CD4-positive, alpha-beta T cell treated with Interleukin-4 for 4 hours (primary cell): ENCODE measurements at places on chromosomes 3 and 15.

- no peak for DNase-seq
Measured at GRCh38 chr15:96220657-96221056, 109.8 kb upstream of the NR2F2 start.

- DNase-seq: no peak
Measured at GRCh38 chr15:77659350-77660321, 26.9 kb upstream of the LINGO1 start.

GRCh38 chr3:39325236-39325635, 4.3 kb upstream of the CCR8 start:
- no peak for DNase-seq

- DNase-seq: no peak
Measured at GRCh38 chr3:128354788-128355542, 111.7 kb downstream of the DNAJB8 start.

GRCh38 chr3:72077473-72078259, 292.7 kb upstream of the PROK2 start:
- DNase-seq: no peak

DNA sequence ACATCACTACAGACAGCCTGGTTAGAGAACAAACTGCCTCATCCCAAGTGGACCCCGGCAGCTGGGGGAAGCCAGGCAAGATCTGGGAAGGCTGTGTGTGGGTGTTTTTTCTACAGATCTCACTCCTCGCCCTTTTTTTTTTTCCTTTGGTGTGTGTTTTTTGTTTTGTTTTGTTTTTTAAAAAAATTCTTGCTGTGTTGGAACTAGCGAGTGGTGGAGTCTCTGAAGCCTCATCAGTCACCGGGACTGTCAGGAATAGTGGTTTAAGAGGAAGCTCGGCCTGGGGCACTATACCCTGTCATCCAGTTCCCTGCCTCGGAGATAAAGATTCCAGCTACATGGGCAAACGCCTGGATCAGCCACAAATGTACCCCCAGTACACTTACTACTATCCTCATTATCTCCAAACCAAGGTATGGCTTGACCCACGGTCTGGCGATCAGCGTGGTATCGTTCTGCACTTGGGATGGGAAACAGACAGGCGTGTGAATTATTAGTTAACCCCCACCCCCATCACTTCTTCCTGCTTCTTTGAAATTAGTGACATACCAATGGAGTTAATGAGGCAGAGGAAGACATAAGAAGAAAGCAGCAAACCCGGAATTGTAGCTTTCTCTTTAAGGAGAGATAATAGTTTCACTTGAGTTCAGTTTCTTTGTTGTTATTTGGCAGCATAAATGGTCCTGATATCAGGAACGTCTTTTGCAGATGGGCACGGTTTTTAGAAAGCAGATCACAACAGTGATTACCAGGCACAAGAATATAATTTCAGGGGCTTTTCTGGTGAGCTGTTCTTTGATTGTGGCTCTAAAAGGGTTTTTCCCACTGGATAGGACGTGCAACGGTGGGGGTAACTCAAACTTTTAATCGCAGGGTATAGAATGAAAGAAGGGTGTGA, 722 bp downstream of the RBMS3 start:
- peak; percentile 4 for DNase-seq
